ENCODE measurements at places on chromosomes 4 and X.

DNA sequence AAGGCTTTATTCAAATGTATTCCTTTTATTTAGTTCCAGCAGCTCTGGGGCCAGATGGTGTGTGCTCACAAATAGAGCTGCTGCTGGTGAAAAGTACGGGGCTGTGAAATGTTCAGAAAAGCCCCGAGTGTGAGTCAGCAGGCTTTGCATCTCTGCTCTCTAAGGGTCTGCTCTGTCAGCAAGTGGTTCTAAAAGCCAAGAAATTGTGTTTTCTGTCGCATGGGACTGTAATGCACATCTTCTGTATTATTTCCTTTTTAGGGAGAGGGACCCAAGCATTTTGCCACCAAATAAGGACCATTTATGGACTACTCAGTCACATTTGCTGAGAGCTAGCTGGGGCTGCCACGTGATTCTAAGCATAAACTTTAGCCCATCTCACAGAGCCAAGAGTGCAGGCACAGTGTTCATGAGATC is 82.9 kb upstream of the NHS start:
- no peak for DNase-seq

DNA sequence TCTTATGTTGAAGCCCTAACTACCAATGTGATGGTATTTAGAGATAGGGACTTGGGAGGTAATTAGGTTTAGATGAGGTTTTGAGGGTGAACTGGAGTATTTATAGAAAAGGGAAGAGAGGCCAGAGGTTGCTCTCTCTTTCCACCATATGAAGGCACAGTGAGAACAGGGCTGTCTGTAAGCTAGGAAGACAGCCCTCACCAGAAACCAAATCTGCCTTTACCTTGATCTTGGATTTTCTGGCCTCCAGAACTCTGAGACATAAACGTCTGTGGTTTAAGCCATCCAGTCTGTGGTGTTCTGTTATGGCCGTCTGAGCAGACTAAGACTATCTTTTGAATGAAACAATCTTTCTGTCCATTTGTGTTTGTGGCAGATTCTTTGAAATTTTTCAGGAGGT is 223.7 kb downstream of the PDHA2 start:
- no peak for DNase-seq

DNA sequence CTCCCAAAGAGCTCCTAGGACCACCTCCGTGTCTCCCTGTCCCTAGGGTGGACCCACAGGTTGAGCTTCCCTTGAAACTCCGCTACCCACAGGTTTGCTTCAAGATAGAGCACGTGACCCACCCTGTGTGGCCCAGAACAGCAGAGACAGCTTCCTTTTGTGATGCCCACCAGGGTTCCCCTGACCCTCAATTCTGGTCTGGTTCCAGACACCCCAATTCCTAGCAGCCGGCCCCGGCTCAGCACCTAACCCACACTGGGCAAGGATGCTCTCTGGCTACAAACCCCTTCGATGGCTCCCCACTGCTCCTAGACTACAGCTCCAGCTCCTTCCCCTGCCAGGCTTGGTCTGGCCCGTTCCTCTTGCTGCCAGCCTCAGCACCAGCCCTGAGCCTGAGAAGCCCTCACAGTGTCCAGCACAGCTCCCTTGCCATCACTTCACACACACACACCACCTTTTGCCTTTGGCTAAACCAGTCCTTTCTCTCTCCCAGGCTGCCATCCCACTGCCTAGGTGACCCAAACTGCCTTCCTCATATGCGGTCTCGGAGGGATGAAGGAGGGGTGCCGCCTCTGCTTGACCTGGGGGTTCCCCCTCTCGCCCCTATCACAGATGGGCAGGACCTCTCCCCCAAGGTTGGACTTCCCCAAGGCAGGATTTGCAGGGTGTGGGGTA is 6.2 kb downstream of the PNCK start:
- no peak for DNase-seq

DNA sequence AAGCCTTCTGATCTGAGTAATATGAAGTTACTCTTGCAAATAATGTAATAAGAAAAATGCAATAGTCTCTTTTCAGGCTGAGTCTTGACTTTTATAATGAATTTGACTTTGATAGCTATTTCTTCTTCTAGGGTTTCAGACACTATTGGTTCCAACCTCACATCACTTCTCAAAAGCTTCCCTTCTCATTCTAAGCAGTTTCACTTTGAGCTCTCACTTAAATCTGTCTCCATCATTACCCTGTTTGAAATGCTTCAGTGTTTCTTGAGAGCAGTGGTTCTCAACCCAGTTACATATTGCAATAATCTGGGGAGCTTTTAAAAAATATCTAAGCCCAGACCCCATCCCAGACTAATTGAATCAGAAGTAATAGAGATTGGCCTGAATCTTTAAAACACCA is 40.5 kb upstream of the BMP2K start:
- no peak for DNase-seq

GRCh38 chr4:7127576-7127975 is 59.7 kb upstream of the GRPEL1 start:
- DNase-seq = no peak

DNA sequence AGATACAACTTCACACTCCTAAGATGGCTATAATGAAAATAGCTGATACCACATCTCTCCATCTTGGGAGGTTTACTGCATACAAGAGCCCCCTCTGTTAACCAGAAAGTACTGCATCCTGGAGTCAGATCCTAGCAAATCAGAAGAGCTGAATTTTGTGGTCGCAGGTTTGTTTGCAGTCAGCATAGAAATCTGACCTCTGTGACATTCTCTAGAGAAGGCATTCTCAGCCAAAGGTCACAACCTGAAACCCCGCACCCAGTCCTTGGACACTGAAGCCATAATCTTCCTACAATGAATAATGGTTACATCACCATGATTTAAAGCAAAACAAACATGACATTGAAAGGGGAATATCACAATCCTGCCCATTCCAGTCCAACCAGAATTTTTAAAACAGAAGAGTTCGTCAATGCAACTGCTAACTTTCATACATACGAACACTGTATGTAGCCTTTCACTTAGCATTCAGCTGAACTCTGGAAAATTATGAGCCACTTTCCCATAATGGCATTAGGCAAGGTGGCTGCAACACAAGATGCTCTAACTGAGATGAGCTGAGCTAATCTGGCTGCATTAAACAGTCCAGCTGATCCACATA is 17.6 kb downstream of the HS6ST2 start:
- no peak for DNase-seq

DNA sequence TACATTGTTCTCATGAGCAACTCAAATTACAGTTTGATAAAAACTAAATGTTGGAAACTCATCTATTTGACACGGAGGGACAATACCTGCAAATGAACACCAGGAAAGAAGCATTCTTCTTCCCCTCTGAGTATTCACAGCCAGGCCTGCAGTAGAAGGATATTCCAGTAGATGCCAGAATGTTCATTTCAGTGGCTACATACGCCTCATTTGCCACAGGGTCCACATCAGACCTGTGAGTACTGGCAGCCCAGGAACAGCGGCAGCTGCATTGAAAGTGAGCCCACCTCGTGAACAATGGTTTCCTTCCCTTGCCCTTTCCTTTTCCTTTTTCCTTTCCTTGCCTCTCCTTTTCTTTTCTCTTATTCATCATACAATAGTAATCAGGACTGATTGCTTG is 81.1 kb upstream of the NEIL3 start:
- DNase-seq = no peak

GRCh38 chrX:16986169-16986568 is 39.7 kb downstream of the REPS2 start:
- no peak for DNase-seq

- no peak for DNase-seq
Measured at GRCh38 chrX:476724-477075, 90.0 kb upstream of the PPP2R3B start.

GRCh38 chr4:87055311-87055710 is 120.5 kb downstream of the AFF1 start:
- no peak for DNase-seq

GRCh38 chr4:156999175-156999517 is 27.5 kb upstream of the PDGFC start:
- no peak for DNase-seq

GRCh38 chr4:124032035-124032434 is 635.4 kb downstream of the SPRY1 start:
- DNase-seq = no peak

DNA sequence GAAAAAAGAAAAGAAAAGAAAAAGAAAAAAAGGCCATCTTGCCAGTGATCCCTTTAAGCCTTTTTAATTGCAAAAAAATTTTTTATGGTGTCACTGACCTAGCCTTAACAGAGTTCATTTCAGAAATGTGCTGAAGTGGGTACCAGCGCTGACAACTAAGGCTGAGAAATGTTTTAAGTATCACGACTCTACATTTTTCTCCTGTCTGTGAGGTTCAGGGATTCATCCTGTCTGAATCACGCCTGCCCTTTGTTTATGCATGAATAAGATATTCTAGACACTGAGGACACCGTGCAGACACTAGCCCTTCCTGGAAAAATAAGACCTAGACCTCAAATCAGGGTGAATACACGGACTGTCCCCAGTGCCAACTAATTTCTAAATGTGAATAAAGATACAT is 154.4 kb upstream of the NOCT start:
- no peak for DNase-seq

DNA sequence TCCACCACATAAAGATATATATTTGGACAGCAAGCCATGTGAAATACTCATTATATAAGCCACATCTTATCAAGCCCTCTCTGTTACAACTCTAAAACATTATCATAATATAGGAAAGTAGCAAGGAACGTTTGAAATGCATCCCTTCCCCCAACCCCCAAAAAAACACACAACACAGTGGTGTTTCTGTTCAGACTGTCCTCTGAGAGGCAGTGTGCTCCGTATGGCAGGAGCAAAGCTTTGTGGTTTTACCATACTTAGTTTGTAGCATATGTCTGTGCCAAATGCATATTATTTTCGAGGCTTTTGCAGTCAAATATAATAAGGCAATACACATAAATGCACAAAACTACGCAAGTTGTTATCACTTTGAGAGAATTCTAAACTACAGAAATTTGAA is 194.2 kb downstream of the RAPGEF2 start:
- DNase-seq = no peak

- DNase-seq = no peak
Measured at GRCh38 chrX:134074151-134074550, 88.8 kb upstream of the GPC3 start.

DNA sequence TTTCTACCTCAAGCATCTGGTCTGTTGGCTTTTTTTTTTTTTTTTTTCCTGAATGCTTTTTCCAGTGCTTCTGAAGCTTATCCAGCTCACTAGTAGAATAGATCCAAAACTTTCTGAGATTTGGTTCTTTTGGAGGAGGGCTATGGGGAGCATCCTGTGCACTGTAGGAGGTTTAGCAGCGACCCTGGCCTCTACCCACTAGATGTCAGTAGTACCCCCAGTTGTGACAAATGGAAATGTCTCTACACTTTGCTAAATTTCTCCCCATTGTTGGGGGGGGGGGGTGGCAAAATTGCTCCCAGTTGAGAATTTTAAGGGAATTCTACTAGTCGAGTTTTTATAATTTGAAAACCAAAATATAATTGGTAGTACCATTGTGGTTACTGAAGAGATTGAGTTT is 23.0 kb upstream of the PPA2 start:
- DNase-seq = no peak

DNA sequence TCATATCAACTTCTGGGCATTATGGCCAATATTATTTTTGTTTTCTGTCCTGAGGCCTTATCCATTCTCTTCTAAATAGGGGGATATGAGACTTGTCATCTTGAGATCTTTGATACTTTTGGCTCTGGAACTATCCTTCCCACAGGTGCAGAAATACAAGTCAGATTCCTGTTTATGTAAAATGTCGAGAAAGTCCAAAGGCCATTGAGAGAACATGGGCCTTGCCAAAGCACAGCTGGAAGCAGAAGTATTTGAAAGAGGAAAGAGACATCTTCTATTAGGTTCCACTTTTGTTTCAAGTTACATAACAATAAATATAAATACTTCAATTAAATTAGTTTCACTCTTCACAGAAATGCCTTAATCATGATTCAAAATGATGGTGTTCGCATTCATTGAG is 20.8 kb upstream of the PRSS48 start:
- DNase-seq = no peak

DNA sequence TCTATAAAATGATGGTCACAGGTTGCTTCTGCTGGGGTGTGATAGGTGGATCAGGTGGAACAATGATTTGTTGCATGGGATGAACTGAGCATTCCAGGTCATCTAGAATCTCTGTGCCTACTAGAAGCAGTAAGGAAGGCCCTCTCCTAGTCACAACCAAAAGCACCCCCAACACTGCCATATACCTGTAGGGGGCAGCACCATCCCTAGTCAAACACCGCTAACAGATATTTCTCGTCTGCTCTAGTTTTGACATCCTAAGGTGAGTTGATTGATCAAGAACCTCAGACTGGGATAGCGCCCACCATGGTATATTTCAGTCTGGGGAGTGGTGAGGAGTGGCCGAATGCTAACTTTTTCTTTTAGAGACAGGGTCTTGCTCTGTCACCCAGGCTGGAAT is 160.2 kb downstream of the NHS start:
- peak; percentile 13 for DNase-seq

- DNase-seq = no peak
Measured at GRCh38 chrX:10904220-10904619, 206.9 kb upstream of the HCCS start.

- DNase-seq = no peak
Measured at GRCh38 chrX:35357656-35358055, 415.1 kb downstream of the FAM47B start.

DNA sequence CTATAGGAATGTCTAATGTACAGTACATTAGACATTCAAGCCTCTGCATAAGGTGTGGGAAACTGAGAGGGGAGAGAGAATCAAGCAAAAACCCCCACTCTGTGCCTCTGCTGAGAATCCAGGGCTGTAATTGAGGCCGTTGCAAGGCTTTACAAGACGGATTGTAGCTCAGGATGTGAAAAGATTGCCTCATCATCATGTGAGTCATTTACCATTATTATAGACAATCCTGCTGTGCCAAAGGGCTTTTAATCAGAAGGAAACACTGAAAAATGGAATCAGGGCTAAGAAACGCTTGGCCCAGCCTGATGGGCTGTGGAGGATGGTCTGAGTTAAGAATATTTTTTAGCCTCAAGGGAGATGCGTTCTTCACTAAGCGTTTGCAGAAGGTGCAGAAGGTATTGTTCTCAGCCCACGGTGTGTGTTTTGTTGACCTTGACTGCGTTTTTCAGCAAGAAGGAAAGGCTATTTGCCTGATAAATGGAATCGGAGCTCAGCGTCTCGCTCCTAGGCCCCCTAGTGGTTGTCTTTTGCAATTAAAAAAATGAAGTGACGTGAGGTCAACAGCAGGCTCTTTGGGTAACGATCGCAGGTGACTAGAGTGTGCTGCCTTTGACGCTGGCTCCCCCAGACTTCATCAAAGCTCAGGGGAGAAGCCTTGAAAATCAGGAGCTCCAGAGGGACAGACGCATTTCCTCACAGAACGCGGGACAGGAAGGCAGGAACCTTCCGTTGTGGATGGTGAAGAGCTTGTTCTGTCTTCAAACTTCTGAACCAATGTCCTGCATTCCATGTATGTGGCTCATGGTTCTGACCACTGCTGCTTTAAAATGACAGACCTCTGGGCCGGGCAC is 18.1 kb upstream of the CHRNA9 start:
- peak; percentile 47 for DNase-seq

- no peak for DNase-seq
Measured at GRCh38 chr4:38281371-38282071, 321.3 kb downstream of the PTTG2 start.

GRCh38 chr4:174096456-174096855 is 187.0 kb downstream of the FBXO8 start:
- no peak for DNase-seq
